Fibroblast of skin of right biceps (primary cell): ENCODE measurements at places on chromosomes 1 and 21.

DNA sequence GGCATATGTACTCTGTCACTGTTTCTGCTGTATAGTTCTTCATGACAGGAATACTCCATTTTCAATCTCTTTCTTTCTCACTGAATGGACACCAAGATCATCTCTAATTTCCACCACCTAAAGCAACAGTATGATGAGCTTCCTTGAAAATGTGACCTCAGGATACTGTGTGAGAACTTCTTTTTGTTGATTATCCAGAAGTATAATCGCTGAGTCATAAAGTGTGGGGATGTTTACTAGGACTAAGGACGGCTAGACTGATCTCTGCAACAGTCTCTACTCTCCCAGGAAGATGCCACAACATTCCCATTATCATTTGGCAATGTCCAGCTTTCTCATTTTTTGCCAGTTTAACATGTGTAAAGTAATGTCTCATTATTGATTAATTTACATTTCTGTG lies 70.3 kb downstream of the TNFSF18 start:
- no peak for DNase-seq

GRCh38 chr1:17632106-17632505 lies 92.6 kb downstream of the ARHGEF10L start:
- no peak for DNase-seq

DNA sequence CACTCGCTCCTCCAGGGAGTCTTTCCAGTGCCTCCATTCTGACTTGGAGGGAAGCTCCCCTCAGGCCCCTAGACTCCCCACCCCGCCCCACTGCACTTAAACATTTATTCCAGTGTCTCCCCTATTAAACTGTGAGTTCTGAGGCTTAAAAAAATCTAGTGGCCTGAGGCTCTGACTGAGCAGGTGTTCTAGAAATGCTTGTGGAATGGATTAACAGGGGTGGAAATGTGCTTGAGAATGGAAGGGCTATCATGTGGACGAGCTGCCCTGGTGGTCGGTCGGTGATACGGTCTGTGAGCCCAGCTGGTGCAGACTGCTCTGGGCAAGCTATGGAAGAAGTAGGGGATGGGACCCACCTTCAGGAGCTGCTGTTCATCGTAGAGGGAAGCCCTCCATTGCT lies 130.2 kb downstream of the PEX14 start:
- no peak for DNase-seq

GRCh38 chr1:223738465-223739365 lies 26.4 kb downstream of the CAPN2 start:
- no peak for DNase-seq

GRCh38 chr1:205633421-205633976 lies 1.7 kb upstream of the ELK4 start:
- peak; percentile 51 for DNase-seq

DNA sequence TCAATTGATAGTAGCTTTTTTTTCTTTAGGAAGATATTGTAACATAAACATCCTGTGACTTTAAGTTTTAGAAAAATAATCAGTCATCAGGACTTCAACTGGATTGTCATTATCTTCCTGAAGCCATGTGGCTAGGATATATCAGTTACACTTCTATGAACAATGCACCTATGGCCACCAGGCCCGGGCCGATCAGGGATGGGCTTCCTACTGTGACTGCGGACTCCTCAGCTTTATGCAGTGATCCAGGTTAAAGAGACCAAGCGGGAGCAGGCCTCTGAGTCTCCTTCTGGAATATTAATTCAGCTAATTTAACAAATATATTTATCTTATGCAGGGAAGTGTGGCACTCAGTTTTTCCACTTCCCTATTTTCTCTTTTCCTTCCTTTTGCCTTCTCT lies 200.6 kb downstream of the ADGRL2 start:
- DNase-seq = no peak

DNA sequence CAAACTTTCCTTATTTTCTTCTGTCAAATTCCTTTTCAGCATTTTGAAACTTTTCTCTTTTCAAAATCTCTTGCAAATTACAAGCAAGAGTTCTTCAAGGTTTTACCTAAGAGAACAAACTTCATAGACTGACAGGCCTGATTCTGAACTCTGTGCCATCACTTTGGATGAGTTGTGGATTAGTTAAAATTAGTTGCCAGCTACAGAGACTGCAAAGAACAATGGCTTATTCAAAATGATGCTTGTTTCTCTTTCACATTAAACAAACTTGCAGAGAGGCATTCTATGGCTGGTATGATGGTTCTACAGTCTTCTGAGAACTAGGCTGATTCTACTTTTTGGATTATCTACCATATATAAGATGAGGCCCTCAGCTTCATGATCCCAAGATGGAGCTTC lies 3.8 kb downstream of the LRRC8B start:
- DNase-seq = no peak

DNA sequence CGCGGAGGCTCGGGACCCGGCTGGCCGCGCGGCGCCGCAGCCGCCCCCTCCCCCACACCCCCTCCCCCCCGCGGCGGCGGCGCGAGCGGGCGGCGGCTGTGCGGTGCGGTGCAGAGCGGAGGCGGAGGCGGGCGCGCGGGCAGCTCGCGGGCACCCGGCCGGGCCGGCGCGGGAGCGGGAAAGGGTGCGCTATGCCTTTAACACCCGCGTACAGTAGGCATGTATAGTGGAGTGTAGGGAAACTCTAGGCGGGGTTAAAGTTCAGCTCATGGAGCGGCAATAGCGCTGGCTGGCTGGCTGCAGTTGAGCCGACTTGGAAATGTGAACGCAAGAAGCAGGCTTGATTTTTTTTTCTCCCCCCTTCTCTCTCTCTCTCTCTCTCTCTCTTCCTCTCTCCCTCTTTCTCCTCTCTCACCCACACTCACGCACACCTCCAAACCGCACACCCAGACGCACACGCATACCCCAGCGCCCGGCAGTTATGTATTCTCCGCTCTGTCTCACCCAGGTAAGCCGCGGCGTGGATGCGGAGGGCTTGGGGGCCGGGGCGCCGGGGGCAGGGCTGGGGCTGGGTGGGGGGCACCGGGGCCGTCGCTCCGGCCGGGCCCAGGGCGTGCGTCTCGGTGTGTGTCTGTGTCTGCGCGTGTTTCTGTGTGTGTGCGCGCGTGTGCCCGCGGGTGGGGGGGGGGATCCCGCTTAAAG lies at the start of gene NFIA:
Gene NFIA, plus strand, starts transcription at position 251 of the 702 bp plus-strand sequence.
- DNase-seq = peak; percentile 59

DNA sequence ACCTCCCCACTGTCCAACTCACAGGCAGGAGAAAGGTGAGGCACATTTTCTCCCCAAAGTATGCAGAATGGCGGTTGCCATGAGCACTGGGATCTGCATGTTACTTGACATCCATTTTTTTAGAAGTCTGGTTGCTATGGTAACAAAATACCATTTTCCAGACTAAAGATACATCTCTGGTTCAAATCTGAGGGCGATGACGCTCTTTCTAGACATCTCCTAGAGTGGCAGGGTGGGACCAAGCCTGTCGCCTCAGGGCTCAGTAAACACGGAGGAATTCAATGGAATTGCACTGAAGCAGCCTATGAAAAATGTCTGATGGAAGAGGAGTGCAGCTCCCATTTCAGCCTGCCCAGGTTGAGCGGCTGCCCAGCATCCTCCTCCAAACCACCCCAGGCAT lies 21.5 kb upstream of the FAM43B start:
- DNase-seq = no peak

- DNase-seq = no peak
These were observed 11.2 kb downstream of the CREG1 start for GRCh38 chr1:167542109-167543032.

DNA sequence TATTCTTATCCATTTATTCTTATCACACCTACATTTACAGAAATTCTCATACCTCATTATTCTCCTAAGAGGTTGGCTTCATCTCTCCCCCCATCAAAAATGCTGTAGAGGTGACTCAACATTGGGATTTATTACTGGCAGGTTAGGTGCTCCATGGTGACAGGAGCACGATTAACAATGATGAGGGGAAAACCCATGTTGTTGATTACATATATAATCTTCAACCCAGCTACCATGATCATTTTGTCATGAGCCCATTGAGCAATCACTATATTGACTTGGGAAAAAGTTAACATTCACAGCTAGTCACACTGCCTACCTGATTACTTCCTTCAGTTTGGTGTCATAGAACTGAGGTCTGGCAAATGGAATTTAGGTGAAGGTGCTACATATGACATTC lies 712.1 kb upstream of the CHRM3 start:
- no peak for DNase-seq

GRCh38 chr21:29454179-29454578 lies 155.5 kb downstream of the BACH1 start:
- DNase-seq = no peak

- DNase-seq = no peak
These were observed 107.6 kb downstream of the GALNT2 start for GRCh38 chr1:230174471-230175162.

GRCh38 chr1:112508278-112509004 lies at the start of gene WNT2B:
TSS of gene WNT2B (plus strand) at chr1:112508965. CDS start at chr1:112509263, 298 bp downstream.
- no peak for DNase-seq

DNA sequence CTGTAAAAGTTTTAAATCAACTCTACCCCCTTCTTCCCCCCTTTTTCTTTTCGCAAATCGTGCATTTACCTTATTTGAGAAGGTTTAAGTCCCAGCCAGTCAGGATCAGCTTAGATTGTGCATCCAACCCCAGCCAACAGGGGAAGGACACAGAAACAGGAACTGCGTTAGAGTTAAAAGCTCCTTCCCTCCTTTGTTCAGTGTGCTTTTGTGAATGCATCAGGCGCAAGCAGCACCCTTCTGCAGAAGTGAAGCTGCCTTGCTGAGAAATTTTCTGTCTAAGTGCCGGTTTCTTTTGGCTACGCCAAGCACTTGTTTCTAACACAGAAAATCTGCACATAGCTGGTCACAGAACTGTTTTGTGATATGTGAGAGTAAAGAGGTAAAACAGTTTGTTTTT lies 56.2 kb upstream of the PRRC2C start:
- DNase-seq = no peak

- no peak for DNase-seq
These were observed 520.8 kb downstream of the PTPRU start for GRCh38 chr1:29756901-29757725.

DNA sequence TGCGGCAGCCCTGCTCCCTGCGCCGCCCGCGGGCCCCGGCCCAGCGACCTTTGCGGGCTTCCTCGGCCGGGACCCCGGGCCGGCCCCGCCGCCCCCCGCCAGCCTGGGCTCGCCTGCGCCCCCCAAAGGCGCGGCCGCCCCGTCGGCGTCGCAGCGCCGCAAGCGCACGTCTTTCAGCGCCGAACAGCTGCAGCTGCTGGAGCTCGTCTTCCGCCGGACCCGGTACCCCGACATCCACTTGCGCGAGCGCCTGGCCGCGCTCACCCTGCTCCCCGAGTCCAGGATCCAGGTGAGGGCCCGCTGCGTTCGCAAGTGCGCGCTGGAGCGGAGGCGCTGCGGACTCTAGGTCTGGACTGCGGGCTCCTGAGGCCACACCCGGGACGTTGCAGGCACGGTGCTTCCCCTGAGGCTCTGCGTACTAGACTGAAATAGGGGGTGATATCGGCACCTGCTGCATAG lies 351 bp downstream of the MIXL1 start:
- DNase-seq = no peak

- no peak for DNase-seq
These were observed 53.3 kb upstream of the SEC16B start for GRCh38 chr1:178023181-178023618.

DNA sequence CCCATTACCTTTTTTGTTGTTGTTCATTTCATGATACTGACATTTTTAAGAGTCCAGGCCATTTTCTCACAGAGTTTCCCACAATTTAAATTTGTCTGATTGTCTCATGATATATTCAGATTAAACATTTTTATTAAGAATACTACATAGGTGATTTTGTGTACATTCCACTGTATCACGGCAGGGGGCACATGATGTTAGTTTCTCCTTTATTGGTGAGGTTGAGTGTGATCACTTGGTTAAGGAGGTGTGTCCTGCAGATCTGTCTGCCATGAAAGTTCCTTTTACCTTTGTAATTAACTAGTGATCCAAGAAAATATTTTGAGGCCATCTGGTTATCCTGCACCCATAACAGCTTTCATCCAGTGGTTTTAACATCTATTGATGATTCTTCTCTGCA lies 11.8 kb downstream of the RTCA start:
- no peak for DNase-seq
